ENCODE measurements at places on chromosomes 16 and 17. TPM values are rescaled to one million over a fixed set of nuclear protein-coding genes. Genes with fewer than 3 reads are reported as not detected.

The ICAM2 gene
- 443 TPM for total RNA-seq

GRCh38 chr17:80036715-80037477 lies 454 bp downstream of the CCDC40 start:
- DNase-seq, result peak; percentile 47

DNA sequence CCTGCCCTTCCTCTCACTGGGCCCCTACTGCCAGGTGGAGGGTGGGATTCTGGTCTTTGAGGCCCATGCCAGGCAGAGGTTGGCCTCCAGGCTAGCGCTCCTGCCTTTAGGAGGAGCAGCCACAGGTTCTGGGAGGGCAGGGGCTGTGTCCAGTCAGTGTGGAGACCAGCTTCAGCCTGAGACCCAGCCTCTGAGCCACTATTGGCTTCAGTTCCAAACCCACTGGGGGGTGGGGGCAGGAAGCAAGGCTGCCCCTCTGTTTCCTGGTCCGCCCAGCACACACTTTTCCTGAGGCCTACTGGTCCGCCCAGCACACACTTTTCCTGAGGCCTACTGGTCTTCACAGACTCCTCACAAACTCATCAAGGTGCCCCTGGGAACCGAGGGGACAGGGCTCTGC lies 16.4 kb downstream of the SLC5A10 start:
- peak; percentile 77 for DNase-seq

The OR2C1 gene
- total RNA-seq, result not detected

The TBC1D3B gene
- total RNA-seq, result 0.85 TPM

The SAMD14 gene
- total RNA-seq, result 5.1 TPM

- DNase-seq, result no peak
Observed at GRCh38 chr16:17301184-17301583, 169.6 kb downstream of the XYLT1 start.

The MYH1 gene
- total RNA-seq, result not detected

GRCh38 chr17:44044071-44044470 lies 22.4 kb downstream of the LSM12 start:
- DNase-seq, result peak; percentile 27

The MPV17L gene
- total RNA-seq, result 0.19 TPM

The MLX gene
- 33.0 TPM for total RNA-seq

DNA sequence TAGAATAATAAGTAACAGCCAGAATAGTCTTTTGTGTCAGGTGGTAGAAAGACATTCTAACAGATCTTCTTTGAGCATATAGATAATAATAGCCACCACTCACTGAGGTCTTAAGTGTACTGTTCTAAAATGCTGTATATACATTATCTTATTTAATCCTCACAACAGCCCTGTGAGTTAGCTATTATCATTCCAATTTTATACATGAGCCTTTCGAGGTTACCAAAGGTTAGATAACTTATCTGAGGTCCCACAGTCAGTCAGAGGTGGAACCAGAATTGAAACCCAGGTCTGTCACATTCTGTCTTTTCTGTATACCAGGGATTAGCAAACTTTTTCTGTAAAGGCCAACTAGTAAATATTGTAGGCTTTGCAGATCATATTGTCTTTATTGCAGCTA lies 23.2 kb downstream of the REXO5 start:
- no peak for DNase-seq

GRCh38 chr16:1778200-1779179 lies 3.9 kb downstream of the SPSB3 start:
- no peak for DNase-seq

The TOP2A gene
- total RNA-seq, result 39.3 TPM

The HOXB13 gene
- not detected for total RNA-seq

DNA sequence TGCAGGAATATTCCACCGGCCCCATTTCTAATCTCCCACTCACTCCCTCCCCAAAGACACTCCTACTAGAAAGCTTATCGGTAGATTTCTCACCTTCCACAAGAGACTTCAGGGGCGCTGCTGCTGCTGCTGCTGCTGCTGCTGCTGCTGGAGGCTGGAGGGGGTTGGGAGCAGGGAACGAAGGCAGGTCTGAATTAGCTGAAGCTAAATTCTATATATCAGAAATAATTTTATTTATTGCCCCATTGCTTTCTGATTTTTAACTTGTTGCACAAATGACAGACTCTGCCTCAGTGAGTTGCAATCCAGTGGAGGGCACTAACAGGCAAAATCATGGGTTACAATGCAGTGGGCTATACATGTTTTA lies 25.8 kb upstream of the HLF start:
- DNase-seq, result no peak

GRCh38 chr17:44417553-44417952 lies 28.1 kb upstream of the ITGA2B start:
- DNase-seq, result peak; percentile 67

Measured in dermis blood vessel endothelial cell (primary cell).